ENCODE measurements at places on chromosomes 7 and 10.

GRCh38 chr7:142332421-142332820, 74.6 kb upstream of the PRSS58 start:
- DNase-seq: no peak

DNA sequence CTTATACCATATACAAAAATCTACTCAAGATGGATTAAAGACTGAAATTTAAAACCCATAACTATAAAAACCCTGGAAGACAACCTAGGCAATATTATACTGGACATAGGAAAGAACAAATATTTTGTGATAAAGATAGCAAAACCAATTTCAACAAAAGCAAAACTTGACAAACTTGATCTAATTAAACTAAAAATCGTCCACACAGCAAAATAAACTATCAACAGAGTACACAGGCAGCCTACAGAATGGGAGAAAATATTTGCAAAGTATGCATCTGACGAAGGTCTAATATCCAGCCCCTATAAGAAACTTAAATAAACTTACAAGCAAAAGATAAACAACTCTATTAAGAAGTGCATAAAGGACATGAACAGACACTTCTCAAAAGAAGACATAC, 240.1 kb downstream of the HGF start:
- no peak for DNase-seq

DNA sequence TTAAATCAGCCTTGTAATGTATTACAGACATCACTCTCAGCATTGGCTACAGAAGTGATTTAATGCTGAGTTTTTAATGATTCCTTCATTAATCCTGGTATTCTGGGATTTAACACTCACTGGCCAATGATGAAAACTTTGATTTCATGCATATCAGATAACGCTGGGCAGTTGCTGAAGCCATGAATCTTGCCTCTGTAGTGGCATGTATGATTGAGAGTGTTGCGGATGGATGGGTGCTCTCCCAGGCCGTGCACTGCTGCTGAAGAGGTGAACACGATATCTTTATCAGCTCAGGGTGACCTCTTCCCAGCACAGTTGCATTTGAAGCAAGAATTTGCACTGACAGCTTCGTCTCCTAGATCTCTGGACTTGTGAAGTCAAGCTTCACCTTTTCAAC, 168.7 kb downstream of the LRRC4 start:
- no peak for DNase-seq

DNA sequence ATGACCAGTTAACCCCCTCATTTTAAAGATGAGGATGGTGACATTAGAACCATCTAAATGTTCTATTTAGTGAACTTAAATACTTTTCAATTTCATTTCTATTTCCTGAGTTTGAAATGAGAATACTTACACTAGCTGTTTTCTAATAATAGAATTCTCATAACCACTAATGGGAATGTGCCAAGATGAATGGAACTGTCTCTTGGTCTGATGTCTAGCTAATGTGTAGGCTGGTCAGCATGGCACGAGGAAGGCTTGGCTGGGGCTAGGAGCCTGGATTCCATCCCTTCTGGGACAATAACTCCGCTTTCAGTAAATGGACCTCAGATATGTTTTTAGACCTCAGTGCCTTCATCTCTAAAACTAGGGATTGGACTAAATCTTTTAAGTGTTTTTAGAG, 185.8 kb upstream of the NRP1 start:
- DNase-seq: no peak

DNA sequence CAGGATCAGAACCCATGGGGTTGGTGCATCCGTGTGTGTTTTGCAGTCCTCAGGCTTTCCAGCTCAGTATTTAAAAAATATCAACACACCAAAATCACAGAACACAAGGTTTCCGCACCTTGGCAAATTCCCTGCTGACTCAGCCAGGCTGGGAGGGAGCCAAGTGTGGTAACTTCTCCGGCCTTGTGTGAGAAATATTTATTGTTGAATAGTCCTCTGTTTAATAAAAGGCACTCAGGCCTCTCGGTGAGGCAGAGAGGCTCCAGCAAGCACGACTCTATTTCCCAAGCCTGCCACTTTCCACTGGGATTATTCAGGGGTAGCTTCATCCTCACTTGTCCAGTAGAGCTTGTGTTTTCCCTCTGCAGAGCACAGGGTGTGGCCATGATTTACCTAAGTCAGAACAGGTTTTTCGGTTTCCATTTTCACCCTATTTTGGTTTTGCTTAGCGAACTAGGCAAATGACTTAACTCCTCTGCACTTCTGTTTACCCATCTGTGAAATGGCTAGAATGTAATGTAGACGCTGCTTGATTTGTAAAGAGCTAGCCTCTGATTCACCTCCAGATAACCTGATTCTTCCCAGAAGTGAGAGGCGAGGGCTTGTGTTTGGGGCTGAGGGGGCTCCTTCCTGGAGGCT, 13.0 kb upstream of the CHST15 start:
- DNase-seq: no peak

DNA sequence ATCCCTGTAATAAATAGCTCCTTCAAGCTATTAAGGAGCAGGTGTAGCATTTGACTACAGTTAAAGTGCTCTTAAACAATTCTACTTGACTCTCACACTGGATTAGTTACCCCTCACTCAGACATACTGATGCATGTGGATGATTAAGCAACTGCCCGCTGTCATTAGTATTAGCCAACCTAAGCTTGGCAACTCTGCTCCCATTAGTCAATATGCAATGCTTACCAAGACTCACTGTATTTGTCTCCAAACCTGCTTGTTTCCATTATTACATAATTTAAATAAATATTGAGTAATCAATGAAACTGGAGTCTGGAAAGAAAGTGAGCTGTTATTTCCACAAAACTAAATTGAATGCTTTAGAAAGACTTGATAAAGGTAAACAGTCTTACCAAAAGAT, 144.0 kb upstream of the ASAH2 start:
- no peak for DNase-seq

DNA sequence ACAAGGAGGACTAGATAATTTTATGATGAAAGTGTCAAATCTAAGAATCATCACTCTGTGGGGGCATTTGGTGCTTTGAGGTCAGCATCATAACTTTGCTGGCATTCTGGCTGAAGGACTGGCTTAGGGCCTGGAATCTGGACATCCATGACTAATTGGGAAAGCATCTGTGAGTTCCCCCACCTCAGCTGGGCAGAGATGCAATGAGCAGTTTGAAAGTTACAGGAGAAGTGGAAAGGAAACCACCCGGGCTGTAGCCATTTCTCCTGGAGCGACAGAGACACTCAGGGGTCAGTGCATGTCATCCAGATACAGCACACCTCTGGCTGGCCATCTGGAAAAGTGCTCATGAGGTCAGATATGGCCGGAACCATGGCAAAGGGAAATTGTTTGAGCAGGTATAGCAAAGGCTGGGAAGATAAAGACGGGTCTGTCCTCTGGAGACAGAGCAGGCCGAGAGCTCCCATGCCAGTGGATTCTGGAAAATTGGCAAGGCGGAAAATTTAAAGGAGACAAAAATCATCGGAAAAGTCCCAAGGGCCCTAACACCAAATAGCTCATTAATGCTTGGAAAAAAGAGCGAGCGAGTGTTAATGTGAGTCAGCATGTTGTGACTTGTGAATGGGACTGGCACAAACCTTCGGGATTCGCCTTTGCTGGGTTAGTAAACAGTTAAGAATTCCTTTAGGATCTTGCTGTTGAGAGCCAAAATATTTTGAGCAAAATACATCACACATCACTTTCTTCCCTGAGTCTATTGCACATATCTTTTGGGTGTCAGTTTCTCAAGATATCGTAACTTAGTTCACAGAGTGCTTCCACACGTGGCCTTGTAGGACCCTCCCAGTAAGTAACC, 188.4 kb upstream of the AGK start:
- no peak for DNase-seq

DNA sequence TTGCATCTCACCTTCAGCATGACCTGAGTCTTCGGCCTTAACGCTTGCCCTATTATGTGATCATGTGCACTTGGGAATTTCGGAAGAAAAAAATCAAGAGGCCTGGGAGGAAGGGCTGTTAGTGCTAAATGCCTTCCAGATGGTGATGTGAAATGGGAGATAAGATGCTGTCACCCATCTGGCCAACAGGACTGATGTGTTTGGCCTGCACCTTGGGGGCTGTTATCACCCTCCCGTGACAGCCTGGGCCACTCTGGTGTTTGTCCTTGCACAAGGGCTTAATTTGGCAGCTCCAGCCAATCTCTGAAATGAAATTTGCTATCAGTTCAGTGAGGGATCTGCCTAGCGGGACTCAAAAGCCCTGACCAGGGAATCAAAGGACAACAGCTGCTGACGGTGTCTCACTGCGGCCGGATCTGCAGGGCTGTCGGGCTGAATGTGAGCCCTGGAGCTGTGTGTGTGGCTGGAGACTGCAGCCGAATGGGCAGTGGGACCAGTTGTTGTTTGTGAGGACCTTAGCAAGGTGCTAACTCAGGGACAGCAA, 131.4 kb upstream of the BTBD16 start:
- no peak for DNase-seq

- DNase-seq: no peak
These were observed 739 bp downstream of the CASP7 start for GRCh38 chr10:113680190-113681111.

- DNase-seq: no peak
These were observed 179.4 kb upstream of the IGFBP3 start for GRCh38 chr7:46100521-46100920.

- no peak for DNase-seq
These were observed 85.7 kb downstream of the PARP12 start for GRCh38 chr7:139976838-139977656.

DNA sequence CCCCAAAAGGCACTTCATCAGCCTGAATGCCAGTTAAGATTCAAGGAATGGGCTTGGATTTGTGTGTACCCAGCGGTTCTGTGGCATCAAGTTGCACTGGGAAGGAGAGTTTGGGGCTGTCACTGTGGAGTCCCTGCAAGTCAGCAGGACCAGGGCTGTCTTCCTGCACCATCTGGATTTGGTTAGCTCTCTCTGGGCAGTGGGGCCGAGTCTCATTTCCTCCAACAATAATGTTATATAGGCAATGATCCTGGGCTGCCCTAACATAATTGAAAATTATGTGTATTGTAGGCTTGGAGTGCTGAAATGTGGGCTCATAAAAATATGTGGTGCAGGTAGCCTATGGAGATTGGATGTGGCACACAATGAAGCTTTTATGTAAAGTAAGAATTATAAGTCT, 87.2 kb downstream of the TCF7L2 start:
- no peak for DNase-seq

DNA sequence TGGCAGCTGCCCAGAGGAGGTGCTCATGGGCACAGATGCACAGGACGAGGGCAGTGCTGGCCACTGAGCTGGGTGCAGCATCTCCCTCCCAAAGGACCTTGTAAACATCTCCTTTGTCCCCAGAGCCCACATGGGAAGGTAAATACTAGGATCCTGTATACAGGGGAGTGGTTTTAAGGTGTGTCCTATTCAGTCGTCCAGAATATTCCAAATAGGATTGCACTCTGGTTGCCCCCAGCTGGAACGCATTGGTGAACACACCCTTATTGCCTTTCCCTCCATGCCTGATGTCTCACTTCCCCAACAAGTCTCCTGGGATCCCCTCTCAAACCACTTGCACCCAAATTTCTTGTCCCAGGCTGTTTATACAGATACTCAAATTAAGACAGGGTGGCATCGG, 152.0 kb upstream of the PCBD1 start:
- DNase-seq: no peak

- no peak for DNase-seq
These were observed 135.0 kb upstream of the PDLIM1 start for GRCh38 chr10:95425592-95426465.

DNA sequence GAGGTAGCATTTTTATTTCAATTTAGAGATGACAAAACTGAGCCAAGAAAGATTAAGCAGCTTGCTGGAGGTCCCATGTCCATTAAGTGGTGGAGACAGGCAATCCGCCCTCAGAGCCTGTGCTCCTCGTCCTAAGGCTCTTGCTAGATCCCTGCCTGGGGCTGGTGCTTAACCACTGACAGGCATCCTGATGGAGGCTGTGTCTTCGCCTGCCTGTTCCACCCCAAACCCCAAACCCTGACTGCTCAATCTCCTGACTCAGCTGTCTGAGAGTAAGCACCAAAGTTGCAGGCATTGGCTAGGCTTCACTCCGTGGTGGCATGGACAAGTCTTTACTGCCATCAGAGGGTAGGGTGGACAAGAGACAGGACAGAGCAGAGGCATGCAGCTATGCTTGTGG, 209.4 kb downstream of the POU6F2 start:
- DNase-seq: no peak

DNA sequence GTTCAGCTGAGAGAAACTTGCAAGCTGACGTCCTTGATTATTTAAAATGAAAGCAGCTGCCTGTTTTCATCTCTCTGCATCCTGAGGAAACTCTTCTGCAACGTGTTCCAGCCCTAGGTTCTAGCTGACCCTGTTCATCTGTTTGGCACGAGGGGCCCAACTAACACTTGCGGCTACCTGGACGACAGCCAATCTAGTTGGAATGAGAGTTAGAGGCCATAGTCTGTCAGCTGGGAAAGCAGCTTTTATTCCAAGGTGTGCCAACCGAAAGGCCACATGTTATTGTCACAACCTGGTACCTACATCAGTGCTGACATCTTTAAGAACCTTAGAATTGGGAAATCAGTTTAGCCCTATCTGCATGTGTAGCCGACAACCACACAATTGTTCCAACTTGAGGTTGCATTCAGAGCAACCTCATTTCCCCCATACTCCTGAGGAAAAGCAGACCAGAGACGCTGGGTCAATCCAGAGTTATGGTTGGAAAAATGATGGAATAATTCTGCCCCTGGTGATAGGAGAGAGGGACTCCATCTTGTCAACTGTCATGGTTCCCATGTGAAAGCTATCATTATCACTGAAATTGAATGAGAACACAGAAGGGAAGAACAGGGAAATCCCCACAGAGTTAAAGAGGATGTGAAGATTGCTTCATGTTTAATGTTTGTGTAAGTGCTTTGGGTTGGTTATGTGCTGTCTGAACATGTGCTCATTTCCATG, 121.6 kb downstream of the EGFR start:
- no peak for DNase-seq

- DNase-seq: no peak
These were observed 194.9 kb upstream of the MGMT start for GRCh38 chr10:129272176-129272575.

DNA sequence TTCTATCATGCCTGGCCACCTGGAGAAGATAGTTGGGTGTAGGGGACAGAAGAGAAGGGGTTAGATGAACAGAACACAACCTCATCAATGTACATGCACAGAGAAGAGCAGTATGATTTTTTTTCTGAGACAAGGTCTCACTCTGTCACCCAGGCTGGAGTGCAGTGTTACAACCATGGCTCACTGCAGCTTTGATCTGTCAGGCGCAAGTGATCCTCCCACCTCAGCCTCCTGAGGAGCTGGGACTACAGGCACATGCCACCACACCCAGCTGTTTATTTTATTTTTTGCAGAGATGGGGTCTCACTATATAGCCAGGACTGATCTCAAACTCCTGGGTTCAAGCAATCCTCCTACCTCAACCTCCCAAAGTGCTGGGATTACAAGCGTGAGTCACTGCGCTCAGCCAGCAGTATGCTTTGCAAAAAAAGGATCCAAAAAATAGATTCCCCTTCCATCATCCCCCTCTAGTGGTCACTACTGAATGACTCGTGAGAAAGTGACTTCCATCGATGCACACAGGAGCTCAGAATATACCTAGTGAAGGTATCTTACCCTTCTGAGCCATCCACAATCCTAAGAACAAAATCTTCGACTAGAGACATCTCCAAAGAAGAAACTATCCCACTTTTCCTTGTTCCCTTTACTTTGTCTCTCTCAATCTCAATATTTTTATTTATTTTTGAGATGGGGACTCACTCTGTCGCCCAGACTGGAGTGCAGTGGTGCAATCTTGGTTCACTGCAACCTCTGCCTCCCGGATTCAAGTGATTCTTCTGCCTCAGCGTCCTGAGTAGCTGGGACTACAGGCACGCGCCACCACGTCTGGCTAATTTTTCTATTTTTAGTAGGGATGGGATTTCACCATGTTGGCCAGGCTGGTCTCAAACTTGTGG, 21.0 kb downstream of the ZCWPW1 start:
- peak; percentile 56 for DNase-seq
